ENCODE measurements at places on chromosomes 3 and 15. TPM values are rescaled to one million over a fixed set of nuclear protein-coding genes. Genes with fewer than 3 reads are reported as not detected.

Gene AADACL2
- not detected for total RNA-seq

Gene ZNF80
- not detected for total RNA-seq

Gene LRRC49
- total RNA-seq: 2.8 TPM

Gene CPB1
- 1.5 TPM for total RNA-seq

Gene CLDN1
- total RNA-seq: 2.8 TPM

Gene RTP3
- total RNA-seq: not detected

Gene CPLX3
- 0.15 TPM for total RNA-seq

Gene MOBP
- under 0.01 TPM for total RNA-seq

Gene IQCF5
- not detected for total RNA-seq

Gene CHST2
- total RNA-seq: 12.2 TPM

Gene LEO1
- 23.6 TPM for total RNA-seq

Gene KLHL40
- total RNA-seq: not detected

Gene ANKUB1
- not detected for total RNA-seq

Gene NR2E3
- not detected for total RNA-seq

Gene GOLGA6L4
- total RNA-seq: 1.0 TPM

Gene PLS1
- 1.8 TPM for total RNA-seq

Gene SMCO1
- total RNA-seq: not detected

Gene NANOGP8
- total RNA-seq: not detected

Gene THOC7
- total RNA-seq: 58.5 TPM

Gene CPEB1
- total RNA-seq: 31.3 TPM

Gene ADAMTSL3
- under 0.01 TPM for total RNA-seq

Measured in melanocyte of skin (primary cell).